ENCODE measurements at places on chromosomes 3 and 15.

DNA sequence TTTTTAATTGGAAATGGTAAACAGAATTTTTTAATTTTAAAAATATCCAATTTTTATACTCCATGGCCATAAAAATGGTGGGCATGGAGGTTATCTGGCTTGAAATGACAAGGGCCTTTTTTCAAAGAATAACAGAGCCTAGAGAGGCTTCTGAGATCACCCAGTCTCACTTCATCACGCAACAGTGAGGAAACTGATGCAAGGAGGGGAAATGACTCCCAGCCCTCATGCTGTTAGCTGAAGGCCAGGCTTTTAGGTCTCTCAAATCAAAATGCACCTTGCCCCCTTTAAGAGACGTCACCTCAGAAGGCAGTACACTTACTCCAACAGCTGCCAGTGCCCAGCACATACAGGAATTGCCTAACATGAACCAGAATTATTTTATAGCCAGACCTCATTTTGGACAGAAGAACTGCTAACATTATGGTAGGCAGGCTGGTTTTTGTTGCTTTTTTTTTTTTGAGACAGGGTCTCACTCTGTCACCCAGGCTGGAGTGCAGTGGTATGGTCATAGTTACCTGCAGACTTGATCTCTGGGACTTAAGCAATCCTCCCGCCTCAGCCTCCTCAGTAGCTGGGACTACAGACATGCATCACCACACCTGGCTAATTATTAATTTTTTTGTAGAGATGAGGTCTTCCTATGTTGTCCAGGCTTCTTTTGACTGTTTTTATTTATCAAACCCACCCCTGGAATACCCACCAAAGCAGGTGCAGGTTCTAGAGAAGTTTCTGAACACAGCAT lies 9.1 kb downstream of the RAB43 start:
- DNase-seq, result no peak

- DNase-seq, result no peak
These were observed 46.5 kb downstream of the GUCA1C start for GRCh38 chr3:108907194-108907593.

GRCh38 chr3:98821063-98821462 lies 57.9 kb downstream of the ST3GAL6 start:
- DNase-seq, result no peak

DNA sequence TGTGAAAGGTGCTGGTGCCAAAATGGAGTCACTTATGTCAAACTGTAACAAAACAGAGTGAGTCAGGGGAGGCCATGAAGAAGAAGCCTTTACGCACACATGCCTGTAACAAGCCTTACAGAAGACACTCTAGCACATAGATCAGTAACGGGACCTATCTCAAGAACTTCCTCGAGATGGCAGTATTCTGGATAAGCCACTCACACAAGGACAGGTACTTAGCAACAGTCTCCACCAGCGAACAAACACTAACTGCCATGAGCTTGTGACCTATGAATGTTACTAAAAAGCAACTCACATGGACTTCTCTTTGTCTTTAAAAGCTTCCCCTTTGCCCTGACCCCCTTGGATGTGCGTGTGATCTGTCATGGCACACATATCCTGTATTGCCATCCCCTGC lies 235.1 kb downstream of the CD47 start:
- DNase-seq, result no peak

- DNase-seq, result no peak
These were observed 61.8 kb upstream of the SMAD3 start for GRCh38 chr15:67003586-67003985.

- no peak for DNase-seq
These were observed 46.2 kb upstream of the MAGEF1 start for GRCh38 chr3:184758056-184758455.

DNA sequence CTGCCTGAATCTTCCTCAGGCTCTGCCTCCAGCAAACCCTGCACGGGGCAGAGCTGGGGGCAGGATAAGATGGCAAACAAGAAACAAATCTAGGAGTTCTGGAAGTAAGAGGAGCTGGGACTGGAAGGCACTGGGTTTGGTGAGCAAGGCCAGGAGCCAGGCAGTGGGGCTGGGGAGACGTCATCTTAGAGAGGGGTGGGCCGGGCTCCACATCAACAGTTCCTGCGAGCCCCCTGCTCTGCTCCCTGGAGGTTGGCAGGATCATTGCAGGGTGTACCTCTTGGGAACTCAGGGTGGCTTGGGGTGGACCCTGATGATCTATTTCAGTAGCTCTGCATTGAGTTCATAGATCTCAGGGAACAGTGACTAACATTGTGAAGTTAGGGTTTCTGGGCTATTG lies 87.3 kb upstream of the PRR23E start:
- no peak for DNase-seq

DNA sequence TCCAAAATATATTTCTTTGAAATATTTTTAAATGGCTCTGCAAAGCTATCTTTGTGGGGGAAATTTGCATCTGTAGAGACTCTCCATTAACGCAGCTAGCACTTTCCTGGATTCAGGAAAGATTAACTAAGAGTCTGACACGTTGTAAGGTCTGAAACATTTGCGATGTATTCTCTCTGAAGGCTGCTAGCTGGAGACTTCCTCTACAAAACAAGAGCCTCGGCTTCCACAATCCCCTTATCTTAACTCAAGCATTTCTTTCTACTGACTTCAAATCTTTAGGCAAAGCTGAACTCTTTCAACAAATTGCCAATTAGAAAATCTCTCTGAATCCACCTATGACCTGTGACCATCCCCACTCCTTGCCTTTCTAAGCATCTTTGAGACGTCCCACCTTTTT lies 250.5 kb downstream of the KLF13 start:
- no peak for DNase-seq

- peak; percentile 70 for DNase-seq
These were observed 10.6 kb downstream of the ARPP19 start for GRCh38 chr15:52558196-52558595.

- no peak for DNase-seq
These were observed 129.8 kb downstream of the NSMCE3 start for GRCh38 chr15:29139540-29140459.

DNA sequence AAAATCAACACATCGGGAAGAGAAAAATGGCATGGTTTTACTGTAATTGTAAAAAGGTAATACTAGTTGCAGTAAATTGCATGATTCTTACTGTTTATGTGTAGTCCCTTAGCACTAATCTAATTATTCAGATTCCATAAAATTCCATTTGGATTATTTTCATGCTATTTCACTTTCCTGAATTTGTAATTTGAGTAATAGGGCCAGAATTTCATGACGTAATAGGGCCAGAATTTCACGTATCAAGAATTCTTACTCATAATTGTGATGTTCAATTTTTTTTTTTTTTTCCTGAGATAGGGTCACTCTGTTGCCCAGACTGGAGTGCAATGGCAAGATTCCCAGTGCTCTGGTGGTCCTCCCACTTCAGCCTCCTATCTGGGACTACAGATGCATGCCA lies 2.9 kb upstream of the U2SURP start:
- DNase-seq, result no peak

- no peak for DNase-seq
These were observed 35.7 kb downstream of the SQOR start for GRCh38 chr15:45670511-45670910.

DNA sequence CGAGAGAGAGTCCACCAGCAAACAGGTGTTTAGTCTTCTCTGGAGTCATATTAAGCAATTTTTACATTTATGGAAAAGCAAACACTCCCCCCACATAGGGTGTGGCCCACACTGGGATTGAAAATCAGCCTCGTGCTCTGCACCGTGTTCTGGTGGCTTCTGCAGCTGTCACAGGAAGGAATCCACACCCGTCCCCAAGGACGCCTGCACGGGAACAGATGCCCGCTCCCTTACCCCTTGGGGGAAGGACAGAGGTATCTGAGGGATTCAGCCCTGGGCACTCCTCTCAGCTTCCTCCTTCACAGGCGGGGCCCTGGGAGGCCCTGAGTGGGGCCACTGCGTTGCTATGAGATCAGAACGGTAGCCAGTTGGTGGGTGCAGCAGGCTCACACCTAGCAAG lies 27.8 kb downstream of the LIPC start:
- DNase-seq, result no peak

DNA sequence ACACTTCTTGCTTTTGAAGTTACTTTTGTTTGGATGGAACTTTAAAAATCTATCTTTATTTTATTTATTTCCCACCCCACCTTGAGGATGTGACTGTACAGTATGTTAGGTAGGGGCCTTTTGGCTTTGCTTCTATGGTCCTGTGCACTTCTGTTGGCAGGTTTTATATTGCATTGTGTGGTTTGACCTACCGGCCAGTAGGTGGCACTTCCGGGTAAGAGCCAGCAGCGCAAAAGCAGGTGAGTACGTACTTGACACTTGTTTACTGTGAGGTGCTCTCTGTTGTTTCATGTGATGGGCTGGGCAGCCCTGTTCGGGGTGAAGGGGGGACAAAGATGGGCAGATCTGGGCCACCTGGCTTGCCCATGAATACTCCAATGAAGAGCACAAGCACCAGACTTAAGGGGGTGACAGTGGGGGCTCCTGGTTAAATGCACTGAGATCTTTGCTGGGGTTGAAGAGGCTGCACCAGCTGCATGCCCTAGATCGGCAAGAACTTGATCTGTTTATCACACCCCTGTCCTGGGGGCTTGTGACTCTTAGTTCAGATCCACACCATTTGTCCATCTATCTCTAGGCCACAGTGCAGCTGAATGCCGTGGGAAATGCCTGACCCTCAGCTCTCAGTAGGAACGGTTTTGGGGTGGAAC lies 131.6 kb downstream of the NLGN1 start:
- DNase-seq, result peak; percentile 5

GRCh38 chr3:119700920-119701734 lies 1.7 kb upstream of the CFAP91 start:
- DNase-seq, result no peak

GRCh38 chr3:34882764-34883163 lies 756.6 kb upstream of the ARPP21 start:
- DNase-seq, result no peak

DNA sequence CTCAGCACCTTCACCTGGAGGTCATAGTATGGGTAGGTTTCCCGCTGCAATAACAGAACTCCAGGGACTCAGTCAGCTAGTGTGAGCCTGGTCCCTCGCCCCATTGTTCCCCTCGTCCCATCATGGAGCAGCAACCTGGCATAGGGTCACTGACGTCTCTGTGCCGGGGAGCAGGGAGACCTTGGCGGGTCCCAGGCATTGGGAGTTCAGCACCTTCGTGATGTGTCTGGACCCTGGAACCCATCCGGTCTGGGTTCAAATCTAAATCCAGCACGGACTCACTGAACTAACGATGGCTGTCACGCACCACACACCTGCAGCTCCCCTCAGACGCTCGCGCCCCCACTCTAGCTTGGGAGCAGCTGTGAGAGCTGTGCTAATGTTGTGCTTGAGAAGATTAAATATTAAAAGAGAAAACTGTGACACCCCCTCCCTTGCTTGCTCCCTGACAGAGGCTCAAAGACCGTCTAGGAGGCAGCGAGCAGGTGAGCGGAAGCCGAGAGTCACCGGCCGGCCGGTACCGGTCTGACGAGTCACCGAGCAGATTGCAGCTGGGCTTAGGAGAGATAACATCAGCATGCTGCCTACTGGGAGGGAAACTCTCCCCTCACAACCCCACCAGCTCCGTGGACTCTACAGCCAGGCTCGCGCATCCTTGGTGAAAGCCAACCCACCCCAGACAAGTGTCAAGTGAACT lies 742 bp downstream of the PLA2G4F start:
- no peak for DNase-seq

Data from GM12864 (cell line).